ENCODE measurements at places on chromosomes 2 and 18.

DNA sequence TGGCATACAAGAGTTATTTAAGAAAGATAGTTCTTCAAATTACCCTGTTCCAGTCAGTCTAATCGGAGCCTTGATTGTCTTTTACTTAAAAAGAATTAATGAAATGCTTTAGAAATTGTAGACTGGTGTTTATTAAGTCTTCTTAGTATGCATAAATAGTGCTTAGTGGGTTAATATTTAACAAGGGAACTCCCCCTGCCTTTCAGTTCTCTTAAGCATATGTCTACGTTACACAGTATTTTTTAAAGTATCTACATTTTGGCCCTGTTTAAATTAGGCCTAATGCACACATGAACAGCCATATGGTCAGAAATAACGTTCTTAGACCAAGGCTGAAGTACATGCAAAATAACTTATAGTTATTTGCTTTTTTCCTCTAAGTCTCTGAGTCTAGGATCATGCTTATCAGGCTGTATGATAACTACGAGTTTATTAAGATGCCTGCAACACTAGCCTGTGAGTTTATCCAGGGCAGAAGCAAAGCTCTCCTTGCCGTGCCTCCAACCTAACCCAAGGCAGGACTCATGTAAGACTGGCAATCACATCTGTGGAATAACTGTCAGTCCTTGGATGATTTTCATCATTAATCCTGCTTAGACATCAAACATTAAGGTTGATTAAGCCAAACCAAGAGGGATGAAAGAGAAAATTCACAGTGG, 6.7 kb downstream of the BCL2 start:
- no peak for DNase-seq

- DNase-seq: no peak
Observed at GRCh38 chr2:65282477-65283053, 54.9 kb downstream of the ACTR2 start.

DNA sequence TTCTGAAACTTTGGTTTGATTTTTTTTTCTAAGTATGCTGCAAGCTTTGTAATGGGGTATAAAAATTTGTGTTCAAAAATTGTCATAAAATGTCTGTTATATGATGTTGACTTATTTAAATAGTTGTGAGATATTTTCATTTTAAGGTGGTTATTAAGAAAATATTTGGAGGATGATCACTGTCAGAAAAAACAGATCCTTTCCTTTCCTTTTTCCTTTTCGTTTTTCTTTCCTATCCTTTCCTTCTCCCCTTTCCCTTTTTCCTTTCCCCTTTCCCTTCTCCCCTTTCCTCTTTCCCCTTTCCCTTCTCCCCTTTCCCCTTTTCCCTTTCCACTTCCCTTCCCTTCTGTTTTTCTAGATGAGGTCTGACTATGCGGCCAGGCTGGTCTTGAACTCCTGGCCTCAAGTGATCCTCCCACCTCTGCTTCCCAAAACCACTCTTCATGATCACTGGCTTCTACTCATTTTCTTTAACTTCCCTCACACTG, 640.5 kb downstream of the PLCL1 start:
- DNase-seq: no peak

DNA sequence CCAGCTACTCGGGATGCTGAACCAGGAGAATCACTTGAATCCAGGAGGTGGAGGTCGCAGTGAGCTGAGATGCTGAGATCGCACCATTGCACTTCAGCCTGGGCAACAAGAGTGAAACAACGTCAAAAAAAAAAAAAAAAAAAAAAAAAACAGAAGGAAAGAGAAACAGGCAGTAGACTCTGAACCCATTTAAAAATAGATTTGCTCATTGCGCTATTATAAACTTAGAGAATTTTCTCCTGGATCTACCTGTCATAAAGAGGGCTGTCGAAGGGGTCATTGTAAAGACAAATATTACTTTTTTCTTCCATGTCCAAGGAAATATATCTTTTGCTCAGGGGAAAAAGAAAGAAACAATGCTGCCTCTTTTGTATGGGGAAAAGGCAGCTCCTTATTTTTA, 425.0 kb upstream of the ID2 start:
- no peak for DNase-seq

DNA sequence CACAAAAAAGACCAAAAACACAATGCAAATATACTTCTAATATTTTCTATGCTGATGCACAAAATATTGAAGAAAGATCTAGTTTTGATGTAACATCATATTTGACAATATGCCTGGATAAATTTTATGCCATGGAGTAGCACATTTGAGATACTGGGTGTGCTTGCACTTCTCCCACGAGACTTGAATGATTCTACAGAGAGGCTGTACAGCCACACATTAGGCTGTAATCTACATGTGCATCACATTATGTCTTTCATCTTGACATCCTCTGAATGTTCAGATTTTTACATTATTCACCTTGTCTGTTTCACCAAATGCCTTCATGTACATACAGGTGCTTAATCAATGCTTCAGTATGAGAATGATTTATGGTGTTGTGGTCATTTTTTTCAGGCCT, 756.4 kb upstream of the CDH7 start:
- DNase-seq: no peak

GRCh38 chr2:138454761-138455160, 46.8 kb upstream of the SPOPL start:
- DNase-seq: no peak

- DNase-seq: no peak
Observed at GRCh38 chr2:20357638-20358389, 7.2 kb upstream of the PUM2 start.

DNA sequence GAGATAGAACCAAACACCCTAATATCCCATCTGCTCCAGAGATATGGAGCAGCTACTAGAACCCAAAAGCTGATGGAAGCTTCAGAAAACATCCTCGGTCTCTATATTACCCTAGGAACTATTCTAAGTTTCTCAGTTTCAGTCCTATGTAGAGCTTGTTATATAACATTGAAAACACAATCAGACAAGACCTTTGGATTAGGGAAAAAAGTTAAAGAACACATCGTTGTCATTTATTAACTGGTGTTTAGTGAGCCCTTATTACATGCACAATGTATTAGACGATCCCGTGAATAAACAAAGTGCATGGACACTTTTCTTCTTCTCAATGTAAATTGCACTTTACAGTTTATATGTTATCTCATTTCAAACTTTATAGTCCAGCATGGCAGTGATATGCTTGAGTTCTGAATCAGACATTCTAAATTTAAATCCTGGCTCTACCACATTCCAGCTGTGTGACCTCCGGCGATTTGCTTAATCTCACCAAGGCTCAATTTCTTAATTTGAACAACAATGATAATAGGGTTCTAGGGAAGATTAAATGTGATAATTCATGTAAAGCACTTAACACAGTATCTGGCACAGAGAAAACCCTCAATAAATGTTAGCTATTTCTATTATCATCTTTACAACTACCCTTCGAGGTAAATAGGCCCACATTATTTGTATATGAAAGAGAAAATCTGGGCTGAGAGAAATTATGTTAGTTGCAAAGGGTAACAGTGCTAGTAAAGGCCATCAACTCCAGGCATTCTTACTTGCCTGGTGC, 83.6 kb upstream of the PIK3C3 start:
- DNase-seq: no peak

DNA sequence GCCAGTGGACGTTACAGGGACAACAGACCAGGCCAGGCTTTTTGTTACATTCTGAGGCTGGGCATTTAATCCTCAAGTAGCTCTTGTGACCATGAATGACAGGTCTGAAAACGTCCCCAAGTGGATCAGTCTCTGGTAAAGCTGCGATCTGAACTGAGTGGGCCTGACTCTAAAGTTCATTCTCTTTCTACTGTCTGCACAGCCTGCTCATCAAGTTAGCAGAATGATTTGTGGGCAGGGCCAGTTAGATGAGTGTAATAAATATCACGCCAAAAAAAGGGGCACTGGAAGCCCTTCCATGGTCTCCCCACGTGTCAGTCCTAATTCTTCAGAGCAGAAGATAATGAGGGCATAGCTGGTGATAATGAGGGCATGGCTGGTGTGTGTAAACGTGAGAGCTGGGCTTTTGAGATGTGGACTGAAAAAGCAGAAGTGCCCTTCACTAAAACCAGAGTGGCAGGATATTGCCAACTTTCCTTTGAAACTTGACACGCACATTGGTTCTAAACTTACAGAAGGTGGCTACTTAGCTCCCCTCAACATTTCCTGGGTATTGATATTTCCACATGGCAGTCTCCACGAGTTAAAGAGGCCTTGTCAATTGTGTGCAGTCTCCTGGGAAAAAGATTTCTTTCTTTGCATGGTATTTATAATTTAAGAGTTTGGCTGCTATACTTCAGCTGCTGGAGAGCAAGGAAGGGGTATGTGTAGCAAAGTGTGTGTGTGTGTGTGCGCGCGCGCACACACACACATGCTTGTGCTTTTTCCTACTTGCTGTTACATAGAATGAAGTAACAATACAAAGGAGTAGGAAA, 72.7 kb upstream of the LYPD6B start:
- DNase-seq: no peak

DNA sequence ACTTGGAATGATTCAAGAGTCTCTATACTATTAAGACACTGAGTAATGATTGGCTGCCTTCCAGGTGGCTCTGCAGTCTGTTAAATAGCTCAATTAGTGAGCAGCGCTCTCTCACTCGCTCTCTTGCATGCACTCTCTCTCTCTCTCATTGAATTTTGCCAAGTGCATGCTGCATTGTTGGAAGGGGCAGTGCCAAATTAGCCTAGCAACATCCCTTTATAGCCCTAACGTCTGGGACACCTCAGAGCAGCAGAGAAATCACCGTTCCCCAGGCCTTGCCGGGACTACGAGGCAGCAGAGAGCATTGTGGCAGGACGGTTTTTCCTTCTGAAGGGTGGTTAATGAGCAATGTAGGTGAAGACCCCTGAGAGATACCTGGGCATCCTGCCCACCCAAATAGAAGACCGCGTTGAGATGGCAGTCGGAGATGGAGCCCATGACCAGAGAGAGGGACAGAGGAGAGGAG, 447.6 kb upstream of the POU3F3 start:
- no peak for DNase-seq

DNA sequence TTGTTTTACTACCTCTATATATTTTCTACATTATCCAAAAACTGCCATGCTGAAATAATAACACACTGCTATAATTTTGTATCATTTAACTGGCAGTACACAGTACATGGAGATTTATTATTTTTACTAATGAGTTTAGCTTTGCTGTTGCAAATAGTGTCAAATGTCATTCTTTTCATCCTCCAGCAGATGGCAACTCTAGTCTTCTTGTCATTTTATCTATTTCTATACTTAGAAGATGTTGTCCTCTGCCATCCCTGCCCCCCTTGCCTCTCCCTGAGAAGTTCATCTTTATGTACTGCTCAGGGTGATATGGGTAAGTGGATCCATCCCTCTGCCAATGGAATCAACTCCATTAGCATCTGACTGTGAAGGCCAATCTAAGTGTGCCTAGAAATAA, 21.7 kb upstream of the LRRTM1 start:
- no peak for DNase-seq

GRCh38 chr2:41737888-41738287, 309.9 kb upstream of the PKDCC start:
- no peak for DNase-seq

- no peak for DNase-seq
Observed at GRCh38 chr18:58375051-58375450, 253.8 kb downstream of the ALPK2 start.

GRCh38 chr2:134611316-134611715, 107.5 kb downstream of the TMEM163 start:
- no peak for DNase-seq

- no peak for DNase-seq
Observed at GRCh38 chr2:14306268-14306861, 326.2 kb upstream of the LRATD1 start.
